ENCODE measurements at places on chromosomes 5 and 9.

GRCh38 chr5:125521289-125521688 is 774.9 kb upstream of the ZNF608 start:
- no peak for DNase-seq

- no peak for DNase-seq
These were observed 24.7 kb downstream of the ZDHHC11B start for GRCh38 chr5:759781-760362.

- no peak for DNase-seq
These were observed 3.7 kb downstream of the PFN3 start for GRCh38 chr5:177396807-177397206.

- DNase-seq, result no peak
These were observed 13.3 kb downstream of the PHAX start for GRCh38 chr5:126613941-126614592.
